Hair follicular keratinocyte (primary cell): ENCODE measurements at places on chromosomes 3 and 15. TPM values are rescaled to one million over a fixed set of nuclear protein-coding genes. Genes with fewer than 3 reads are reported as not detected.

The NLGN1 gene
- total RNA-seq: not detected in 2 replicates

The PAK6 gene
- 21.0 and 21.7 TPM in 2 replicates for total RNA-seq

The RPS27L gene
- total RNA-seq: 122 and 134 TPM in 2 replicates

The HYAL3 gene
- 11.6 TPM in 2 replicates for total RNA-seq

The PPP2R3A gene
- total RNA-seq: 8.3 and 10.5 TPM in 2 replicates

The LRRC31 gene
- not detected in 2 replicates for total RNA-seq

The TRIM59 gene
- 9.7 and 12.7 TPM in 2 replicates for total RNA-seq

The CPEB1 gene
- total RNA-seq: 0.04 TPM in 1 of 2 replicates, not detected in the other

The FBXL22 gene
- total RNA-seq: 0.23 and 0.30 TPM in 2 replicates

The SLC2A2 gene
- total RNA-seq: not detected in 2 replicates

The LMOD3 gene
- not detected in 2 replicates for total RNA-seq

The THBS1 gene
- total RNA-seq: 1,084 and 1,224 TPM in 2 replicates

The SNX1 gene
- 22.1 and 31.6 TPM in 2 replicates for total RNA-seq

The CHCHD6 gene
- 28.0 and 39.1 TPM in 2 replicates for total RNA-seq

The LYZL4 gene
- total RNA-seq: not detected in 2 replicates

The TM4SF18 gene
- total RNA-seq: 0.46 TPM in 1 of 2 replicates, not detected in the other

The CD80 gene
- not detected in 2 replicates for total RNA-seq

The CCDC13 gene
- total RNA-seq: 0.19 and 0.78 TPM in 2 replicates
